ENCODE measurements at places on chromosomes 2 and 18.
A peak's percentile ranks its signal among the peaks of the same experiment; 100 is the strongest.

- H3K36me3 ChIP-seq = no peaks in the 10 kb centered on the region
- no peaks in the 10 kb centered on the region for H3K27me3 ChIP-seq
- no peak overlapping the region for H3K27ac ChIP-seq
Measured at GRCh38 chr2:195727106-195727505, 70.1 kb downstream of the SLC39A10 start.

DNA sequence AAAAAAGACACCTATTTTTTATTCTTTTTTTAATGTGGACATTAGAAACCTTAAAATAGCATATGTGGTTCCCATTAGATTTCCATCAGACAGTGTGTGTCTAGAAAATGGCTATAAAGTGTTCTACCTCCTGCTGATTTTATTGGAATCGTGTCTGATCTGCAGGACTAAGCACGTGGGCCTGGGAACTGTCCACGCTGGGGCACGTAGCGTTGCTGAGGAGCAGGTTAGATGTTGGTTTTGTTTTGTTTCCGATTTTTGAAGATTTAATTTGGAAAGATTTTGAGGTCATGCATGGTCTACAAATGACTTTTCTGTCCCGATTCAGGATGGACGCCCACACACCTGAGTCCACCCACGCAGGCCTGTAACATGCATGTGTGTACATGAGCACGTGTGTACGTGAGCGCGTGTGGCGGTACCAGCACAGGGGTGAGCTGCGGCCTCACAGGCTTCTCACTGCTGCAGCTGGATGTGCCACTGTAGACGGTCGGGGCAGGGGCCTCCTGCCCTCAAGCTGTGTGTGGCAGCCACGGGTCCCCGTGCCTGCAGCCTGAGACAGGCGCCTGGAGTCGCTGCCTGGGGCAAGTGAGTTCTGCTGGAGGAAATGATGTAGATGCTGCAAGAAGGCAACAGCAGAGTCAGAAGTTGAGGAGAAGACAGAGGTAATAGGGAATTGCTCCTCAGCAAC is 99.7 kb upstream of the CTDP1 start:
- peak; percentile 70 for DNase-seq
- H3K4me1 ChIP-seq = peaks cover 9% of the 10 kb centered on the region
- no peak overlapping the region for H3K27ac ChIP-seq
- H3K36me3 ChIP-seq = no peaks in the 10 kb centered on the region

- H3K4me3 ChIP-seq = peak overlapping the region; percentile 39
- H3K27ac ChIP-seq = peak overlapping the region; percentile 81
- H3K36me3 ChIP-seq = no peaks in the 10 kb centered on the region
- H3K4me1 ChIP-seq = peaks cover 50% of the 10 kb centered on the region
- no peaks in the 10 kb centered on the region for H3K27me3 ChIP-seq
- no peak for DNase-seq
Measured at GRCh38 chr2:66574701-66575624, 140.0 kb downstream of the MEIS1 start.

DNA sequence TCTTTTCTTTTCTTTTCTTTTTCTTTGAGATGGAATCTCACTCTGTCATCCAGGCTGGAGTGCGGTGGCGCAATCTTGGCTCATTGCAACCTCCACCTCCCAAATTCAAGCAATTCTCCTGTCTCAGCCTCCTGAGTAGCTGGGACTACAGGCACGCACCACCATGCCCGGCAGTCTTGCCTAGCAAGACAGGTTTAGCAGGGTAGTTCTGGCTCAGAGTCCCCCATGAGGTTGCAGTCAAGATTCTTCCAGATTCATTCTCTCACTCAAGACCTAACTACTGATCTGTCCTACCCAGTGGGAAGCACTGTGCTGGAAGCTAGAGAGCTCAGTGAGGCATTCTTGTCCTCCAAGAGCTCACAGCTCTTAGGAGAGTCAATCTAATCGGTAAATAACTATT is 17.6 kb upstream of the ZAP70 start:
- H3K4me1 ChIP-seq = no peaks in the 10 kb centered on the region
- H3K36me3 ChIP-seq = no peaks in the 10 kb centered on the region
- no peak for DNase-seq
- no peak overlapping the region for H3K27ac ChIP-seq
- no peak overlapping the region for H3K4me3 ChIP-seq

GRCh38 chr2:179218848-179219594 is 45.6 kb downstream of the SESTD1 start:
- no peaks in the 10 kb centered on the region for H3K27me3 ChIP-seq
- DNase-seq = no peak

DNA sequence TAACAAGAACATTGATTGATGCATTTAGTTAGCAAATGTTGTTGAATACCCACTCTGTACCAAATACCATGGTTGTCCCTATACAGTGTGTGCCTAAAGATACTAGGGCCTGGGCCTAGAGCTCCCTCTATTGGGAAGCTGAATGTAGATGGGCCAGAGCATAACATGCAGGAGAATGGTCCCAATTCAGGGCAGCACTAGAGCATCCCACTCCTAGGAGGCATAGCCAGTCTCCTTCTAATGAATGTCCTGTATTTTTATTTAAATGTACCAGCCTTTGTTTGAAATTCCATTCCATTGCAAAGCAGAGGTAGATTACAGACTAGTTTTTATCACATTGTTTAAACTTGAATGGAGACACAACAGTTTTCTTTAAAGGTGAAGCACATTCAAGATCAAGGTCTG is 90.6 kb downstream of the FEZ2 start:
- no peak overlapping the region for H3K4me3 ChIP-seq
- DNase-seq = no peak
- H3K4me1 ChIP-seq = no peaks in the 10 kb centered on the region
- H3K27me3 ChIP-seq = no peaks in the 10 kb centered on the region
- H3K36me3 ChIP-seq = peaks cover 6% of the 10 kb centered on the region

DNA sequence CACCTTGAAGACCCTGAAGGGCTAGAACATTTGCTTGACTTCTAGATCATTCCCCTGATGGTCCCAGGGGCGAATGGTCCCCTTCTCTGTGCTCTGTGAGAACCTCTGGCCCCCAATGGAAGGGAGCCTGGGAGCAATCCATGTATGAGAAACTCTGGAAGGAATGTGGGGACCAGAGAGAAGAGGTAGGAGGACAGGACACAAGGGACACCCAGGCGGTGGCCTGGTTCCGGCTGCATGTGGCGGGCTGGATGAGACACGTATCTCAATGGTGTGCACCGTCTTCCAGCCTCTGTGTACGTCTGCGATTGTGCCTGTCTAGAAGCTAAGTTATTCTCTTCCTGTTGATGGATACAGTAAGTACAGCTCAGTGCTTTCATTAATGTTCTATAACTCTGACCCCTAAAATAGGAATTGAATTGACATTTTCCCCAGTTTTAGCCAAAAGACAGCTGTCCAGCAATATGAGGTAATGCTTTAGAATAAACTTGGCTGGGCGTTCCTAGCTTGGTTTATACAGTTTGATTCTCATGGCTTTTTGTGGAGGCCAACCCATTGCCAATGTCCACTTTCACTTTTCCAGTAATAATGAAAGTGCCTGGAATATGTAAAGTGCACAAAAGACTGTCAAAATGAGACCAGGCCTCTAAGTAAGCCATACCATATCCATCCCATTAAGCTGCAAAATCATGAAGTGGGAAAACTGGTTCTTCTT is 30.1 kb upstream of the COPS8 start:
- no peaks in the 10 kb centered on the region for H3K4me1 ChIP-seq
- H3K36me3 ChIP-seq = no peaks in the 10 kb centered on the region
- DNase-seq = no peak
- no peak overlapping the region for H3K27ac ChIP-seq

- H3K27ac ChIP-seq = no peak overlapping the region
- DNase-seq = no peak
- no peaks in the 10 kb centered on the region for H3K36me3 ChIP-seq
- H3K27me3 ChIP-seq = no peaks in the 10 kb centered on the region
Measured at GRCh38 chr2:47509250-47509649, 106.3 kb downstream of the MSH2 start.

DNA sequence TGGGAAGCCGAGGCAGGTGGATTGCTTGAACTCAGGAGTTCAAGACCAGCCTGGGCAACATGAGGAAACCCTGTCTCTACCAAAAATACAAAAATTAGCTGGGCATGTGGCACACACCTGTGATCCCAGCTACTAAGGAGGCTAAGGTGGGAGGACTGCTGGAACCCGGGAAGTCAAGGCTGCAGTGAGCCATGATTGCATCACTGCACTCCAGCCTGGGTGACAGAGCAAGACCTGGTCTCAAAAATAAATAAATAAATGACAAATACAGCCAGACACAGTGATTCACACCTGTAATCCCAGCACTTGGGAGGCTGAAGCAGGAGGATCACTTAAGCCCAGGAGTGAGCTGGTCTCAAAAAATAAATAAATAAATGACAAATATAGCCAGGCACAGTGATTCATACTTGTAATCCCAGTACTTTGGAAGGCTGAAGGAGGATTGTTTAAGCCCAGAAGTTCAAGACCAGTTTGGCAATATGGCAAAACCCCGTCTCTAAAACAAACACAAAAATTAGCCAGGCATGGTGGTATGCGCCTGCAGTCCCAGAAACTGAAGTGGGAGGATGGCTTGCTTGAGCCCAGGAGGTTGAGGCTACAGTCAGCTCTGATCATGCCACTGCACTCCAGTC is 6.2 kb downstream of the KANSL3 start:
- H3K27ac ChIP-seq = peak overlapping the region; percentile 21
- H3K27me3 ChIP-seq = no peaks in the 10 kb centered on the region
- peaks cover 52% of the 10 kb centered on the region for H3K36me3 ChIP-seq
- H3K4me3 ChIP-seq = no peak overlapping the region

GRCh38 chr2:46284260-46284659 is 12.9 kb upstream of the EPAS1 start:
- no peaks in the 10 kb centered on the region for H3K36me3 ChIP-seq
- no peaks in the 10 kb centered on the region for H3K4me1 ChIP-seq
- no peak overlapping the region for H3K4me3 ChIP-seq
- H3K27me3 ChIP-seq = no peaks in the 10 kb centered on the region
- H3K27ac ChIP-seq = no peak overlapping the region
- no peak for DNase-seq

DNA sequence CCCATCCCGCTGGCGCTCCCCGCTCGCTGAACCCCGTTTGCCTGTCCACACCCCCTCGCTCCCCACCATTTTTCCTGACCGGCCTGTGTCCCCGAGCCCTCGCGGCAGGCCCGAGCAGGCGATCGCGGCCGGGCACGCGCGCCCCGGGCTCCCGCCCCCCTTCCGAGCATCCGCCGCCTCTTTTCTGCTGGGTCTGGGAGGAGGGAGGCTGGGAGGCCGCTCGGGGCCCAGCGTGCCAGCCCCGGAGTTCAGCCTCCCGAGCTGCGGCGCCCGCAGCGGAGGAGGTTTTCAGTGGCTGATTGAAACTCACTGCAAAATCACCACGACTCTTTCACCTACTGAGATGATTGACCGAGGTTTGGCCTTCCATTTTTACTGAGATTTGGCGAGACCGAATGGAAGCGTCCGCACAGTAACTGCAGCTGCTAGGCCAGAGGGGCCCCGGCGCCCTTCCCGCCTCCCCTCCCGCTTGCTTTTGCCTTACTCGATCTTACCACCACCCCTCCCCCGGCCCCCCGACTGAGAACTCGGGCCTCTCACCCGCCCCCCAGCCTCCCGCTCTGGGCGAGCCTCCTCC is 4.8 kb downstream of the SOX11 start:
- peaks cover 10% of the 10 kb centered on the region for H3K27me3 ChIP-seq
- no peak overlapping the region for H3K27ac ChIP-seq
- H3K36me3 ChIP-seq = no peaks in the 10 kb centered on the region
- peaks cover 32% of the 10 kb centered on the region for H3K4me1 ChIP-seq
- peak overlapping the region; percentile 41 for H3K4me3 ChIP-seq

DNA sequence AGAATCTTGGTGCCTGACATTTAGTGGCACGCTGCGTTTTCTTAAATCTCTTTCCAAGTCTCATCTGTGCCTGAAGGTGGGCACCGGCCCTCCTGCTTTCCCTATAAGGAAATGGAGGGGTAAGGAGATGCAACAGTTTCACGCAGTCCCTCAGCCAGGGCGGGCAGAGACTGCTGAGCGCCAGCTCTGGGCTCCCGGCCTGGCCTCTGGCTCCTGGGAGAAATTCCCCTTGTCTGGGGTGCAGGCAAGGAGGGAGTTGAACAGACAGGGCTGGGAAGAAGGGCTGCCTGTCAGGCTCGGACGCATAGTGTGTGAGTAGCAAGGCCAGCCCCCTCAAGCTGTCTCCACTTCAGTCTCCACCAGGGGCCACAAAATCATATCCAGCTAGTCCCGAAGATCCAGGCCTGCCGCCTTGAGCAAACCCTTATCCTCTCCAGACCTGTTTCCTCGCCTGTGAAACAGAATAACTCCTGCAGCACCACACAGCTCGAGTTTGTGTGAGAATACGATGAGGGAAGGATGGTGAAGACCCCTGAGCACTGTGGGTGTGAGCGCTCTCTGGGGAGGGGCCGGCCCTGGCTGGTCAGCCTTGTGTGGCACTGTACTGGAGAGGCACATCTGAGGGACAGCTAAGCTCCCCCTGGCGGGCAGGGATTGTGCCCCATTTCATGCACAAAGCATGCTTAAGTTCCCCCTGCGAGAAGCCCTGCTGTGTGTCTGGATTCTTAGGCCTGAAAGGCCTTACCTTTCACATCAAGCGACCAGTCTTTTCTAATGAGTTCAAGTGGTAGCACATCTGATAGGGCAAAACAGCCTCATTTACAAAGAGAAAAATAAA is 33.8 kb downstream of the SDC1 start:
- DNase-seq = no peak
- no peak overlapping the region for H3K27ac ChIP-seq
- H3K4me3 ChIP-seq = no peak overlapping the region
- H3K4me1 ChIP-seq = peaks cover 3% of the 10 kb centered on the region
- no peaks in the 10 kb centered on the region for H3K36me3 ChIP-seq
- no peaks in the 10 kb centered on the region for H3K27me3 ChIP-seq

- peaks cover 18% of the 10 kb centered on the region for H3K4me1 ChIP-seq
- no peak for DNase-seq
- H3K27me3 ChIP-seq = no peaks in the 10 kb centered on the region
- H3K4me3 ChIP-seq = no peak overlapping the region
- peak overlapping the region; percentile 68 for H3K27ac ChIP-seq
Measured at GRCh38 chr2:234289834-234290590, 206.9 kb downstream of the ARL4C start.

GRCh38 chr2:62968668-62969067 is 82.0 kb upstream of the OTX1 start:
- H3K36me3 ChIP-seq = no peaks in the 10 kb centered on the region
- no peaks in the 10 kb centered on the region for H3K4me1 ChIP-seq

- no peak overlapping the region for H3K27ac ChIP-seq
- no peaks in the 10 kb centered on the region for H3K4me1 ChIP-seq
- H3K36me3 ChIP-seq = no peaks in the 10 kb centered on the region
- DNase-seq = no peak
- no peaks in the 10 kb centered on the region for H3K27me3 ChIP-seq
Measured at GRCh38 chr2:66189553-66189952, 245.4 kb upstream of the MEIS1 start.

DNA sequence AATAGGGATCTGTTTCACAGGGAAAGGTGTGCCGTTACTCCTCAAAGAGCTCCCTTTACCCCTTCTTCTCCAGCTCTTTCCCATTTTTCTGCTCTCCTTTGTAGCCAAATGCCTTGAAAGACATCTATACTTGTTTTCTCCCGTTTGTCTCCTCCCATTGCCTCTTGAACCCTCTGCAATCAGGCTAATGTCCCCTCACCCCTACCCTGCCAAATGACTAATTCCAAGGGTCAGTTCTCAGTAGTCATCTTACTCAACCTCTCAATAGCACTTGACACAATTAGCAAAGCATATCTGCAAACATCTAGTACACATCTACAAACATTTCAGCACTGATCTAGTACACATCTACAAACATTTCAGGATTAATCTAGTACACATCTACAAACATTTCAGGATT is 12.6 kb downstream of the MRO start:
- H3K27me3 ChIP-seq = no peaks in the 10 kb centered on the region
- H3K4me3 ChIP-seq = no peak overlapping the region
- no peak overlapping the region for H3K27ac ChIP-seq

- H3K27me3 ChIP-seq = no peaks in the 10 kb centered on the region
- no peaks in the 10 kb centered on the region for H3K4me1 ChIP-seq
- no peak overlapping the region for H3K27ac ChIP-seq
- H3K36me3 ChIP-seq = no peaks in the 10 kb centered on the region
Measured at GRCh38 chr2:3727397-3728045, 24.1 kb downstream of the DCDC2C start.
